ENCODE measurements at places on chromosomes 3 and 15.

DNA sequence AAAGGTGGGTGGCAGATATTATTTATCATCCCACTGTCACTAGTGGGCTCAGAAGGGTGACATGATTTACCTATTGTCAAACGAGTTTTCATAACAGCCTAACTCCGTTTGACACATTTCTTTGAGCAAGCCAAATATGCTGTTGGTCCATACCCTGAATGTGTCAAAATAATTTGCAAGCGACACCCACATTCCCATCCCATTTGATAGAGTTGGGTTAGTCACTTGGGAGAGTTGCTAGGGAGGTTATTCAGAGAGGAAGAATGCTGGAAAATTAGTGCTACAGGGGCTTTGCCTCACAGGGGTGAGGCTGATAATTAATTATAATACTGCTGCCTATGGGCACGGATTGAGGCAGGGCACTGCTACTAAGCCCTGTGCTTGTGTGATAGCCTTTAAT is 98.5 kb upstream of the FHIT start:
- no peak for DNase-seq

GRCh38 chr15:100763835-100764750 is 115.5 kb upstream of the ALDH1A3 start:
- peak; percentile 44 for DNase-seq

GRCh38 chr3:160990446-160990845 is 114.7 kb downstream of the B3GALNT1 start:
- DNase-seq: no peak

GRCh38 chr3:157499342-157499963 is 3.8 kb downstream of the VEPH1 start:
- no peak for DNase-seq

GRCh38 chr3:158420654-158421396 is 150.2 kb upstream of the MLF1 start:
- no peak for DNase-seq

DNA sequence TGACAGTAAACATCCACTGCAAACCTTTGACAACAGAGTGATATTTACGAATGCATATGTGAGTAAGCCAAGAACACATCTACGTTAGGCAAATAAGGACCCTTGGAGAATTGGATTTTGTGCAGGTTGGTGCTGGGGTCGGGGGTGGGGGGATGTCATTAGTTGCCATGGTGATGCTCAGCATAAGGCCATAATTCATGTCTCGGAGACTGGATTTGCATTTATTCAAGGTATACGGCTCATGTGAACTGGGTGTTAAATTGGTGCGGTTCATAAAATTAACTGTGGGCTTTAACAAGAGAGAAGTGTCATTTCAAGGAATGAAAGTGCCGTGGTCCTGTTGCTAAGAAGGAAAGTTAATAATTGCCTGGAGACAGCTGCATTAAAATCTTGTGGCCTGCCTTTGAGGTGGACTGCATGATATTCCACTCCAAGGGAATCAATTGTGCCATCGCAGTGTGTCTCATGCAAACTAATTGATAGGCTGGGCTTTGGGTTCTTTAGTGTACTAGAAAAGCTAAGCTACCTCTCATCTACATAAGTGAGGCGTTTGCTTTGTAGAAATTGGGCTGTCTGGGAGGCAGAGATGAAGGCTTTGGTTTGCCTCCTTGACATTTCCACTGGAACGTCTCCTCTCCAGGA is 228.9 kb upstream of the FEZF2 start:
- DNase-seq: no peak

DNA sequence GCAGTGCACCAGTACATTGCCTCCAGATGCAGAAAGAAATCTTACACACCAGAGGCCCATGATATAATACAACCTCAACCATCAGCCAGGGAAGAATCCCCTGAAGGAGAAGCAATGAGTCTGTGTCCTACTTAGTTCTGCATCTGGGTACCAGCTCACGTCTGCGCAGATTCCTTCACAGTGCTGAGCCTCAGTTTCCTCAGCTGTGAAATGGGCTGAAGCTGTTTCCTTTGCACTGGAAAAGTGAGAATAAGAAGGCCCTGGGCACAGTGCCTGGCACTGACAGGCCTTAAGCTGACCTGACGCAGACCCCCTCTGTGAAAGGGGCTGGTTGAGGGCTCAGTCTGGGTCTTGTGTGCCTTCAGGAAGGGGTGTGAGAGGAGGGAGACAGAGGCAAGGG is 20.7 kb downstream of the ATP2B2 start:
- DNase-seq: no peak

GRCh38 chr3:168532135-168532534 is 436.4 kb upstream of the GOLIM4 start:
- no peak for DNase-seq

- DNase-seq: no peak
These were observed 18.5 kb upstream of the CHCHD6 start for GRCh38 chr3:126685493-126685892.

GRCh38 chr3:136465296-136465695 is 215.2 kb downstream of the PCCB start:
- no peak for DNase-seq

DNA sequence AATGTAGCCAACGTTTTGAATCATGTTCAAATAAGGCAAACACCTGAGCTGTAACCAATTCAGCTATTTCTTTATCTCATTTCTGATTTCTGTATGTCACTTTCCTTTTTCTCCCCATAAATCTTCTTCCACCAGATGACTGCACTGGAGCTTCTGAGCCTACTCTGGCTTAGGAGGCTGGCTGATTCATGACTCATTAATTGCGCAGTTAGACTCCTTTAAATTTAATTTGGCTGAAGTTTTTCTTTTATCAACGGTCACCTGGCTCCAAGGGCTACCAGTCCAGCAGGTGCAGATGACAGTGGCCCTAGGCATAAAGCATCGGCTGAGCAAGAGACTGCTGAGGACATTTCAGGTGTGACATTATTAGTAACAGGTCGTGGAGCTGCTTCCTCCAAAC is 39.6 kb upstream of the ITGA11 start:
- no peak for DNase-seq

DNA sequence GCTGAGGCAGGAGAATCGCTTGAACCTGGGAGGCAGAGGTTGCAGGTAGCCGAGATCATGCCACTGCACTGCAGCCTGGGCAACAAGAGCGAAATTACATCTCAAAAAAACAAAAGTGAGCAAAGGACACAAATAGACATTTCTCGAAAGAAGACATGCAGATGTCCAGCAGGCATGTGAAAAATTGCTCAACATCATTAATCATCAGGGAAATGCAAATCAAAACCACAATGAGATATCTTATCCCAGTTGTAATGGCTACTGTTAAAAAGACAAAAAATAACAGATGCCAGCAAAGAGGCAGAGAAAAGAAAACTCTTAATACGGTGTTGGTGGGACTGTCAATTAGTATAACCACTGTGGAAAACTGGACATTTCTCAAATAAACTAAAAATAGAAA is 20.9 kb downstream of the ASB7 start:
- no peak for DNase-seq

DNA sequence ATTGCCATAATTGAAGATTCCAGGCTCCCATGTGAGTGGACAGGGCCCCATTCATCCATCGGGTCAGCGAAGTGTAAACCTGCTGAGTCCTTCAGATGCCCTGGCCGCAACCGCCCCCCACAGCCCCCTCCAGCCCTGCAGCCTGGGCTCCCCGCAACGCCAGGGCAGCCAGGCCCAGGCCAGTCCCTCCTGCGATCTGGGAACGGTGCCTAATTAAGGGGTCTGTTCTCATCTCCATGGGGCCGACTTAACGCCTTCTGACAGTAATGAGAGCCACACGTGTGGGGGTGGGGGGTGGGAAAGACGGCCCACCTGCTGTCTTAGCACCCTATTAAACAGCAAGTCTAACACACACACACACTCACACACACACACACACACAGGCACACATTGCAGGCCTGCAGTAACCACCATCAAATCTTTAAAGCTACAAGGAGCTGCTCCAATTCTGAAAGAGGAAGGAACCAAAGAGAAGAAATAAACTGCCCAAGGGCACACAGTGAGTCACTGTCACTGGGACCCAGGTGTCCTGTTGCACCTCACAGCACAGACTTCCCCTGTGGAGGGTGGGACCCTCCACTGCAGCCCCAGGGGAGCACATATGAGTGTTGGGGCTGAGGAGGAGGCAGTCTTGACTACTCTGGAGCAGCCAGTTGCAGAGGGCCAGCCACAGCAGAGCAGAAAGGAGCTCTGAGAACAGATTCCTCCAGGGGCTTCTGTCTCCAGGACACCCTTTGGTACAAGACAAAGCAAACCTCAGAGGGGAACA is 31.8 kb upstream of the HES1 start:
- DNase-seq: no peak

- no peak for DNase-seq
These were observed 32.4 kb upstream of the MRPL3 start for GRCh38 chr3:131535131-131535530.

DNA sequence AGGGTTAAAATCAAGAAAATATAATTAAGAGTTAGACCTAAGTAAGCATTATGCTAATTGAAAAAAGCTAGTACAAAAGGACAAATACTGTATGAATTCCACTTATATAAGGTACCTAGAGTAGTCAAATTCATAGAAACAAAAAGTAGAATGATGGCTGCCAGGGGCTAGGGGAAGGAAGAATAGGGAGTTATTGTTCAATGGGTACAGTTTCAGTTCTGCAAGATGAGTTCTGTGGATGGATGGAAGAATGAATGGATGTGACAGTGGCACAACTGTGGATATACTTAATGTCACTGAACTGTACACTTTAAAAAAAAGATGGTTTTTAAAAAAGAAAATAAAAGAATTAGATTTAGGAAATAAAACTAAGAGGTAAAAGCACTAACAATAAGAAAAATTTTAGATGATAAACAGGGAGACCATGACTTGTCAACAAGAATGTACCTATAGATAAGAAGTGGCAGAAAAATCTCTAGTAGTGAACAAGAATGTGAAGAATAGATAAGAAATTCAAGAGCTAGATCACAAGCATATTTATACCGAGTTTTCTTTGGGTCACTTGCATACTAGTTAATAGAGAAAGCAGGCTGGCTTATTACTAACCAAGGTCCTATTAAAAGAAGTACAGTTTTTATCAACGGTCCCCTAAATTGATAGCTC is 5.5 kb downstream of the IFT80 start:
- no peak for DNase-seq

- DNase-seq: no peak
These were observed 60.4 kb downstream of the P3H2 start for GRCh38 chr3:190060192-190060775.

GRCh38 chr3:63814237-63814636 is 4.9 kb upstream of the C3orf49 start:
- DNase-seq: no peak

DNA sequence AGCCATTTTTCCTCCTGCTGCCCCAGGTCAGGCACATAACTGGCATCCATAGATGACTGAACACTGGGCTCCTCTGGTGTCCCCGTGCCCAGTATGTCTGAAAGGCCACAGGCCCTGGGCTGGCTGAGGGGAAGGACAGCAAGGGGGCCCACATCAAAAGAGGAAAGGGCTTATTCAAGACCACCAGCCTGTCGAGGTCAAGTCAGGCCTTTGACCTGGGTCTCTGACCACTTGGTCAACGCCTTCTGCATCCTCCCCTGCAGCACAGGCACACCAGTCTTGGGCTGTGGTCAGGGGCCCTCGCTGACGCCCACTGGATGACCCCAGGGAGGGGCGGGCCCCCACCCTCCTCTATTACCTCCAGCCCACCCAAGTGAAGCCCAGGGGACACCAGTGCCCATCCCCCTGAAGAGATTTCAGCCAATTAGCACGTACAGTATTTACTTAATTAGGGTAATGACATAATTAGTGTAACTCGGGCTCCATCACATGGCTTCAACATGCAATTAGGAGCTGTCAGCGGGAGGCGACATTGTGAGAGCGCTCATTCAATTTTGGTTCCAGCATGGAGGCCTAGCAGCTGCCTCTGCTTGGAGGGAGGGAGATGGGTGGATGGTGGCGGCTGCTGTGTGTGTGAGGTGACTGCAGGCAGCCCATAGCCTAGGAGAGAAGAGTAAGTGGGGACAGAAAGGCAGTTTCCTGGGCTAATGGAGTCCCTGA is 13.5 kb upstream of the DNAH1 start:
- no peak for DNase-seq

DNA sequence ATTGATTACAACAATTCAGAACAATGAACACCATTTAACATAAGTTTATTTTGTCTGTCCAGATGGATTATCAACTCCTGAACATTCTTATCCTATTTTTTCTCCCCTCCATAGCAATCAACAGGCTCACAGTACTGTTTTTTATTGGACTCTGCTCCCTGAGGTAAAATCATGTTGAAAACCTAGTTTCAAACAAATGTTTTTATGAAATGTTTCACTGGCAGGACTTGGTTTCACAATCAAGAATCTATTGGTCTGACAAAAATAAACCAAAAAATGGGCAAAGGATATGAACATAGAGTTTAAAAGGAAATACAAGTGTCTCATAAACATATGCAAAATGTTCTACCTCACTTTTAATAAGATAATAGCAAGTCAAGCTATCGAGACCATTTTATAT is 2.6 kb upstream of the MYRIP start:
- no peak for DNase-seq

GRCh38 chr3:136804141-136804540 is 14.8 kb upstream of the SLC35G2 start:
- no peak for DNase-seq

DNA sequence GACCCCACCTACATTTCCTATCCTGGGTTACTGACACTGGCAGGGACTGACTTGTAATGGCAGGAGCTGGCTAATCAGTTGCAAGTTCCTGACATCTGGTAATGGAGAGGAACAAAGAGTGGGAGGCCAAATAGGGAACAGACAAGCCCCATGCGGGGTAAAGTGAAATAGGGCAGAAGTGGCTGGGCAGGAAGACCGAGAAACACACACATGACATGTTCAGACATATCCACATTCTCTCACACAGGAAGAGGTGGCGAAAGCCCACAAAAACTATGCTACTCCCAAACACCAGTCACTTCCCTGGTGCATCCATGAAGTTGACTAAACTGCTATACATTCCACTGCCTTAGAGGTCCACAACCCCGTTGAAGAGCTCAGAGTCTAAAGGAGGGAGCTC is 394.1 kb upstream of the TBL1XR1 start:
- DNase-seq: no peak
